ENCODE measurements at places on chromosomes 5 and 9.

DNA sequence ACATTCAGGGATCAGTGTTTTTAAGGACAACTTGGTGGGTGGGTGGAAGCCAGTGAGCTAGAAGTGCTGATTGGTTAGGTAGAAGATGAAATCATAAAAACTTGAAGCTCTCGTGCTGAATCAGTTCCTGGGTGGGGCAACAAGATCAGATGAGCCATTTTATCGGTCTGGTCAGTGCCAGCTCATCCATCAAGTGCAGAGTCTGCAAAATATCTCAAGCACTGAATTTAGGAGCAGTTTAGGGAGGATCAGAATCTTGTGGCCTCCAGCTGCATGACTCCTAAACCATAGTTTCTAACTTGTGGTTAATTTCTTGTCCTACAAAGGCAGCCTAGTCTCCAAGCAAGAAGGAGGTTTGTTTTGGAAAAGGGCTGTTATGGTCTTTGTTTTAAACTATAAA, 166.4 kb downstream of the FAM170A start:
- no peak for DNase-seq

- DNase-seq: no peak
These were observed 48.8 kb downstream of the PAPPA start for GRCh38 chr9:116202219-116202912.

GRCh38 chr9:125440411-125440810, 178.8 kb downstream of the GAPVD1 start:
- no peak for DNase-seq

- peak; percentile 42 for DNase-seq
These were observed 78.8 kb downstream of the GIN1 start for GRCh38 chr5:103041071-103041676.

GRCh38 chr5:6714226-6715041, 1.2 kb downstream of the TENT4A start:
- peak; percentile 32 for DNase-seq

- DNase-seq: no peak
These were observed 119.7 kb downstream of the FANCC start for GRCh38 chr9:95197692-95198271.

DNA sequence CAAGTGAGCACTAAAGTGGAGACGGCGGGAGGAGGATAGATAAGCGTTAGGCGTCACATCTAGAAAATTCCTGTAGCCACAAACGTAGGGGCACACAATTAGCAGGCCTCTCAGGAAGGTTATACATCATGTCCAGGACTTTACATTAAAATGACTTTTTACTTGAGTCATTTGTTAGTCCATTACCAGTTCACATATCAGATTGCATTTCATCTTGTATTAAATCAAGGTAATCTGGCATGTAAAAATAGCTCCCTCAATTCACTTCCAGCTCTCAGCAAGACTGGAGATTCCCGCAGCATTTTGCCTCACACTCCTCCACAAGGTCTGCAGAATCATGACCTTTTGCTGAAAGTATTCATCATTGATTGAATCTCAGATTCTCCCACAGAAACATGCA, 118.8 kb downstream of the PRDM6 start:
- DNase-seq: no peak

DNA sequence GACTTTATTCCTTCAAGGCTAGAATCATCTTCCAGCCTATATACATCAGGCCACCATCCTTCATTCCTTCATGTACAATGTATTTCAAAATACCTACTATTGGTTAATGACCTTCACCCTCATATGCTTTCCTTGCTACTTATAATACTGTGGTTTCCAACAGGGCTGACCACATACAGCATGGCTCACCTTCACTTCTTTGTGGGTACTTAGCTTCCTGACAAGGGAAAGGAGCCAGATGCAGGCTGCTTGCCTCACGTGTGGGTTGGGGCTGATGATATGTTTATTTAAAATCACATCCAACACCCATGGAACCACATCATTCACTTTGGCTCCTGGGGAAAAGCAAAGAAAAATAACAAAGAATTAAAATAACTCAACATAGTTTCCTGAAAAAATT, 63.9 kb upstream of the OR2K2 start:
- no peak for DNase-seq

DNA sequence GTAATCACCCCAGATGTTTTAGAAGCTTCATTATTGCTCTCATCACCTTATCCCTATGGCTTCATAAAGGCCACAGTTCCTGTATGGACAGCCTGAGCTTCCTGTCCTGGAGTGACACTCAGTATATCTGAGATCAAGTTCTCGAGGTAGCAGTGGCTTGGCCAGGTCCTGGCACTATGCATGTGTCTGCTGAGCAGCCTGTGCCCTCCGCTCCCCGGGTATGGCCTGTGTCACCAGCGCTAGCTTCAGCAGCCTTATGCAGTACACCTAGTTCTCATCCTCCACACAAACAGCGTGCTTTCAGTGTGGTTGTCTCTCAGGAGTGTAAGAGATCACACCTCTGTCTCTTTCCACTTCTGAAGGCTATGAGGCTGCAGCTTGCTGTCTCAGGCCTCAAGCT, 514.7 kb downstream of the DIRAS2 start:
- no peak for DNase-seq

GRCh38 chr9:110257097-110257841, 962 bp upstream of the TXN start:
- no peak for DNase-seq

- DNase-seq: no peak
These were observed 167.8 kb downstream of the TRIO start for GRCh38 chr5:14310901-14311300.

- no peak for DNase-seq
These were observed 66.8 kb downstream of the INSYN2B start for GRCh38 chr5:169913479-169913878.

GRCh38 chr5:116583862-116584222, 9.2 kb upstream of the SEMA6A start:
- DNase-seq: no peak

GRCh38 chr5:16550316-16550952, 66.4 kb downstream of the RETREG1 start:
- DNase-seq: no peak

DNA sequence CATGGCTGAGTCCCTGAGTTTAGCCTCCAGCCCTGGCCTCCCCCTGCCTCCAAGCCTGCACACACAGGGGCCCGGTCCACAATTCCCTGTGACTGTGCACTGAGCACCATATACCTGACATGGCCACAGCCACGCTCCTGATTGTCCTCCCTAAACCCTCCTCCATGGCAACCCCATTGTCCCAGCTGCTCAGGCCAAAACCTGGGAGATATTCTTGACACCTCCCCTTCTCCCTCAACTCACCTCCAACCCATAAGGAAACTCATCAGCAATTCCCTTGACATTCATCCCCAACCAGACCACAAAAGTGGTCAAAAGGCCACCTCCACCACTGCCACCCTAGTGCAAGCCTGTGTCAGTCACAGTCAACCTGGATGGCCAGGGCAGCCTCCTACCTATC, 107.5 kb upstream of the MVB12B start:
- DNase-seq: no peak

DNA sequence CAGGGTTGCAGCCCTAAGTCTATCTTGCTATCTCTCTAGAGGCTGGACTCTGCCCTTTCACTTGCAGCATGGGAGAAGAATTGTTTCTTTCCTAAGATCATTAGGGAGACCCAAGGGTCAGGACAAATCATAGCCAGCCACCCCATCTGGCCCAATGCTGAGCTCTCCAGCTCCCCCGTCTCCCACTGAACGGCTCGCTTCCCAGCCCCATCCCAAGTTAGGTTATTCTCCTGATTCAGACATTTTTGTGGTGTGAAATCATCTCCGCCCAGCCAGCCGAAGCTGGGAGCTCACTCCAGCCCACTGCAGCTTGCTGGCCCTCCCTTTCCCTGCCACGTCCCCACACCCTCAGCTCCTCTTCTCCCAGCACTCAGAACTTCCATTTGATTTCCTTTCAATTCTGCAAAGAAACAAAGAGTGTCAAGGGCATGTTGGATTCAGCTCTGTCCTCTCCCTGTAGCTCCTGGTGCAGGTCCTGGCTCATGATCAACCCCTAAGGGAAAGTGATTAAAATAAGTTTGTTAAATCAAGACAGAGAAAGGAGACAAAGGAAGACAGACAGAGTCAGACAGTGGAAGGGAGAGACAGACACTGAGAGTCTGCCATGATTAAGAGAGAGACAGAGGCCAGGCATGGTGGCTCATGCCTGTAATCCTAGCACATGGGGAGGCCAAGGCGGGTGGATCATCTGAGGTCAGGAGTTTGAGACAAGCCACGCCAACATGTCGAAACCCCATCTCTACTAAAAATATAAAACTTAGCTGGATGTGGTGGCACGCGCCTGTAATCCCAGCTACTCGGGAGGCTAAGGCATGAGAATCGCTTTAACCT, 12.6 kb upstream of the SPARC start:
- DNase-seq: no peak

GRCh38 chr5:8349855-8350254, 480.9 kb downstream of the MTRR start:
- no peak for DNase-seq

- no peak for DNase-seq
These were observed 565.7 kb downstream of the PRDM9 start for GRCh38 chr5:24073107-24073506.

- DNase-seq: no peak
These were observed 2.7 kb downstream of the MLLT3 start for GRCh38 chr9:20619487-20620200.

DNA sequence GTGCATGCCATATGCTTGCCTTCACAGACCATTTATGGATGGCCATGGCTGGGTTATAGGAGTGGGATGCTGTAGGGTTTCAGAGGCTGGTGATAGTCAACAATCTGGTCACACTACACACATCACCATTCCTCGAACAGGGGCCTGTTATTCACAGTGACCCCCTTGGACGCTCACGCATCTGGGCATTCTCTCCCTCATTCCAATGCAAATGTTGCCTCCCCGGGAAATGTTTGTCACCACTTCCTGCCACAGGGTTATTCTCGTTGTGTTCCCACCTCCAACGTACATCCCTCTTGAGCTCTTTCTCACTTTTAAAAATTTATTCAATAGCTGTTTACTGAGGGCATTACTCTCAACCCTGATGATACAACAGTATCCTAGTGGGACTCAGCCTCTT, 135.4 kb downstream of the SCAMP1 start:
- DNase-seq: no peak

DNA sequence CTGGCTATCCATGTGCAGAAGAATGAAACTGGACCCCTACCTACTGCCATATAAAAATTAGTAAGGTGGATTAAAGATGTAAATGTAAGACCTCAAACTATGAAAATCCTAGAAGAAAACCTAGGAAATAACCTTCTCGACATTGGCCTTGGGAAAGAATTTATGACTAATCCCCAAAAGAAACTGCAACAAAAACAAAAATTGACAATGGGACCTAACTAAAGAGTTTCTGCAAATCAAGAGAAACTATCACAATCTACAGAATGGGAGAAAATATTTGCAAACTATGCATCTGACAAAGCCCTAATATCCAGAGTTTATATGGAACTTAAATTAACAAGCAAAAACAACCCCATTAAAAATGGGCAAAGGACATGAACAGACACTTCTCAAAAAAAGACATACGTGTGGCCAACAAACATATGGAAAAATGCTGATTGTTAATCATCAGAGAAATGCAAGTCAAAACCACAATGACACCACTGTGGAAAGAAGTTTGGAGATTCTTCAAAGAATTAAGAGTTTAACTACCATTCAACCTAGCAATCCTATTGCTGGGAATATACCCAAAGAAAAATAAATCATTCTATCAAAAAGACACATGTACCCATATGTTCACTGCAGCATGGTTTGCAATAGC, 98.5 kb downstream of the NR3C1 start:
- no peak for DNase-seq

- DNase-seq: no peak
These were observed 32.3 kb downstream of the NTRK2 start for GRCh38 chr9:84701801-84702200.
